ENCODE measurements at places on chromosomes 5 and 9. TPM values are rescaled to one million over a fixed set of nuclear protein-coding genes. Genes with fewer than 3 reads are reported as not detected.

- no peak for DNase-seq
- no peaks in the 10 kb centered on the region for H3K4me1 ChIP-seq
- no peak overlapping the region for H3K4me3 ChIP-seq
Observed at GRCh38 chr5:126122942-126123341, 300.3 kb upstream of the GRAMD2B start.

GRCh38 chr5:38636626-38637025, 80.2 kb upstream of the LIFR start:
- H3K4me3 ChIP-seq: no peak overlapping the region
- no peaks in the 10 kb centered on the region for H3K36me3 ChIP-seq
- H3K27ac ChIP-seq: no peak overlapping the region
- no peaks in the 10 kb centered on the region for H3K4me1 ChIP-seq
- H3K27me3 ChIP-seq: no peaks in the 10 kb centered on the region
- no peak for DNase-seq

DNA sequence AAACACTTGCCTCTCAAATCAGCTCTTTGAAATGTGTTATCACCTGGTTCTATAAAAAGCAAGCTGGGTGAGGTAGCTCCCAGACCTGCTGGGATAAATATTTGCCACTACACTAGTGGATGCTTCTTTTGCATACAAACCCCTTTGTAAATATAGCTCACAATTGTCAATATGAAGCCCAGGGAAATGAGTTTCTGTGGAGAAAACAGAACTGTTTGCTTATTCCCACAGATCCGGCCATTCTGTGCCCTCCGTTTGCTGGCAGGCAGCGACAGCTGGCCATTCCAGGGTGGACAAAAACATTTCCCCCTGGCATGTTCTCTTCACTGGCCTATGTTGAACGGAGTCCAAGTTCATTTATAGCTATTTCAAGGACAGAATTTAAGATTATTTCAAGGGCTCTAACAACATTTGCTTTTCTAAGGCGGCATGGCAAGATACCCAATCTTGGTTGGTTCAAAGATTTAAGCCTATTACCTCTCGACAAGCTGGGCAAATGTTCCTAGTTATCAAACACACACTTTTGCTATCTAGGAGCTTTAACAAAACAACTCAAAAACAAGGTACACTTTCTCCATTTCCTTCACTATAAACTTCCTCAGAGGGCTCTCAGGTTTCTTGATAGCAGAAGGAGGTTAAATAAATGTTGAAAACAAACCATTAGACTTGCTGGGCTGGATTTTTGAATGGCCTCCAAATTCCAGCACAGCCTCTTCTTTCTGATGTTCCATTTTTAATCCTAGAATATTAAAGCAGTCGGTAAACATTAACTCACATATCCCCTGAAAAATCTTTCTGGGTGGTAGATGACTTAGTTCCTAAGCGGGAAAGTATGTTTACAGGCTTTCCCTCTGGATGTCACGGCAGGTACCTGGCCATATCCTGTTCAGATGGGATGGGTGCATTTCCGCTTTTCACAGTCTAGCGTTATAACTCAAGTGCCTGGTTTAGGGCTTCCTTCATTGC, 332.3 kb downstream of the PLK2 start:
- peaks cover 14% of the 10 kb centered on the region for H3K4me1 ChIP-seq
- H3K4me3 ChIP-seq: no peak overlapping the region

- H3K27me3 ChIP-seq: no peaks in the 10 kb centered on the region
- no peak for DNase-seq
- no peak overlapping the region for H3K4me3 ChIP-seq
- H3K36me3 ChIP-seq: no peaks in the 10 kb centered on the region
- H3K4me1 ChIP-seq: peaks cover 21% of the 10 kb centered on the region
Observed at GRCh38 chr9:118985851-118986250, 383.4 kb downstream of the BRINP1 start.

DNA sequence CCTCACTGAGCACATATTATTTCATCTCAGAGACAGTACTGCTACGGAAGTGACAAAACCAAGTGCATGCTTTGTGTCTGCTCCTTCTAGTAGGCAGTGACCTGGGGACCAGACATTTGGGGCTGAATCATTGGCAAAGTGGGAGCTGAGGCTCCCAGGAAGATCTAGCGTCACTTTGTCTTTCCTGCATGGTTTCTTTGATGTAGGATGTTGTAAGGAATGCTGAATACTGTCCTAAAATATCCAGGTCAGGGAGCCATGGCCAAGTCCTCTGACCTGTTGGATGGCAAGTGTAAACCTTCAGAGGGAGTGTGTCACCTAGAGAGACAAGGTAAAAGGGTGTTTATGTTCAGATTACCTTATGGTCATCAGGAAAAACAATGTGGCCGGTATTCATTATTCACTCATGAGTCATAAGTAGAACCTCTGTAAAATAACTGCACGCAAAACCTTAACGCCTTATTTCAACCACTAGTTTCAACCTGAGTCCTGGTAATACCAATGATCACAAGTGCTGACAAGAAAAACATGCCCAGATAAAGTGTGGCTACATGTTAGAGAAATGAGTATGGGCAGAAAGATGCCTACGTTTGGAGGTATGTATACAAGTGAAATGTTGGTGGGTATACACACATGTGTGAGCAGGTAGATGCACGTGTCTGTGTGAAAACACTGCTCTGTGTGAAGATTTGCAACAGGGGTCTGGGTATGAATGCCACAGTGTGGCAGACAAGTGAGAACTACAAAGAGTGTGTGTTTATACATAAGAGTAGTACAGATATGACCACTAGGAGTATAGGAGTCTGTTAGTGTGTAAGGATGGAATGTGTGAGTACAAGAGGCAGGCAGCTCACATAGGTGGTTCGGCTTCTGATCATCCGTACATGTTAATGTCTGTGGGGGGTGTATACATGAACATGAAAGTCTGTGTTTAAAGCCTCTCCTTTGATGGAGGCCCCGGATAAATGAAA, 263.9 kb downstream of the SPOCK1 start:
- DNase-seq: no peak
- H3K36me3 ChIP-seq: no peaks in the 10 kb centered on the region
- H3K27me3 ChIP-seq: no peaks in the 10 kb centered on the region
- H3K27ac ChIP-seq: no peak overlapping the region
- no peaks in the 10 kb centered on the region for H3K4me1 ChIP-seq

- H3K4me3 ChIP-seq: no peak overlapping the region
- no peaks in the 10 kb centered on the region for H3K27me3 ChIP-seq
- H3K36me3 ChIP-seq: no peaks in the 10 kb centered on the region
- DNase-seq: no peak
- H3K27ac ChIP-seq: no peak overlapping the region
- peaks cover 6% of the 10 kb centered on the region for H3K4me1 ChIP-seq
Observed at GRCh38 chr9:92564504-92564903, 28.7 kb upstream of the ECM2 start.

GRCh38 chr5:77995793-77996409, 219.8 kb upstream of the TBCA start:
- no peak overlapping the region for H3K4me3 ChIP-seq
- H3K36me3 ChIP-seq: no peaks in the 10 kb centered on the region
- no peak overlapping the region for H3K27ac ChIP-seq
- H3K4me1 ChIP-seq: peaks cover 16% of the 10 kb centered on the region
- no peak for DNase-seq
- no peaks in the 10 kb centered on the region for H3K27me3 ChIP-seq

DNA sequence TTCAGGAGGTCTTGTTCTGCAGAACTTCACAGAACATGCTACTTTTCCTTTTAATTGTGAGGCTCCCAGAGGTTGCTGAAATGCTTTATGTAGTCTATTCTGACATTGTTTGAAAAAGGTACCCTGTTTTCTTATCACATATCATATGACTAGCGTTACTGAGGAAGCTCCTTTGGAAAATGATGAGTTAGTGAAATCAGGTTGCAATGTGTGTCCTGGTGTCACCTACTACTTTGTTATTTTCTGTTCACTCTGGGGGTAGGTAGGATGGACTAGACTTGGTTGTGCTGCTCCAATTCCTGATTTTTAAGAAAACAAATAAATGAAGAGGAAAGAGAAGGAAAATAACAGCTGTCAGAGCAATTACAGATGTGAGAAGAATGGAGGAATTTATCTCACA, 93.7 kb downstream of the PAPPA start:
- no peak overlapping the region for H3K4me3 ChIP-seq
- H3K27ac ChIP-seq: no peak overlapping the region
- DNase-seq: no peak
- H3K27me3 ChIP-seq: no peaks in the 10 kb centered on the region

GRCh38 chr9:112032009-112032408, 135.4 kb downstream of the UGCG start:
- DNase-seq: no peak
- H3K4me1 ChIP-seq: no peaks in the 10 kb centered on the region
- H3K27ac ChIP-seq: no peak overlapping the region

DNA sequence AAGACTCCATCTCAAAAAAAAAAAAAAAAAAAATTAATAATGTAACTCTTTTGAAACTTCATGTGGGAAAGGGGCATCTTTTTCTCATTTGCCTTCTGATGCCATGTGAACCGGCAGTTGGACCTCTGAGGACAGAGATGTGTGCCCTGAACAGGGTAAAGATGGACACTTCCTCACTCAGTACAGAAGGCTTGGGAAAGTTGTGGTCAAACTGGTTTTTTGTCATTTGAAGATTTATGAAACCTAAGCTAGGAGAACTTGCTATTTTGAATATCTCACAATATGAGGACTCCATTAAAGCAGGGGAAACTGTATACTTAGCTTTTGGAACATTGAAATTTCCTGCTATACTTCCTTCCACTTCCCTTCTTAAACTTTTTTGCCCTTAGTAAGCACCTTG, 147.5 kb upstream of the ALDH1B1 start:
- no peak overlapping the region for H3K27ac ChIP-seq
- H3K27me3 ChIP-seq: no peaks in the 10 kb centered on the region
- H3K36me3 ChIP-seq: no peaks in the 10 kb centered on the region
- DNase-seq: no peak

DNA sequence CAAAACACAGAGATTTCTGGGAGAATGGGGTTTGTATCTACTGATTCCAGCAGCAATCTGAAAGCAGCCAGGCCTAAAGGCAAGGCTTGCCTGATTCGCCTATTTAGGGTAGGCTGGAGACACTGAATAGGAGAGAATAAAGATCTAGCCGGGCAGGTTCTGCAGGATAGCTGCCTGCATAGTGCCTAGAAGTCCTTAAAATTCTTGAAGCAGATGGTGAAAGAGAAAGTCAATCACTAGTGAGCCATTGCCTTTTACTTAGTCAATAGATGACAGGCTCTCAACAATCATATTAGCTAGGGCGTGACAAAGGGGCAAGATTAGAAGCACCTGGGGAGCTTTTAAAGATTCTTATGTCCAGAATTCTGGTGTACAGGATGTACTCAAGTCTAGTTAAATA, 522.7 kb downstream of the HTR1A start:
- H3K4me1 ChIP-seq: no peaks in the 10 kb centered on the region
- no peak overlapping the region for H3K4me3 ChIP-seq
- H3K27me3 ChIP-seq: no peaks in the 10 kb centered on the region
- DNase-seq: no peak

PCDHA1 gene
- total RNA-seq: not detected

LAMC3 gene
- 1.5 TPM for total RNA-seq

TMEM38B gene
- total RNA-seq: 81.4 TPM

IL11RA gene
- total RNA-seq: 3.3 TPM

F2RL2 gene
- not detected for total RNA-seq

APBA1 gene
- total RNA-seq: 1.7 TPM

SLC25A2 gene
- not detected for total RNA-seq

Measured in gastrocnemius medialis (tissue), 4 donors.